Hematopoietic multipotent progenitor cell treated with erythropoietin and hydrocortisone succinate and interleukin-3 and kit ligand, for 6 days (in vitro differentiated cells): ENCODE measurements at places on chromosomes 3 and 15.

DNA sequence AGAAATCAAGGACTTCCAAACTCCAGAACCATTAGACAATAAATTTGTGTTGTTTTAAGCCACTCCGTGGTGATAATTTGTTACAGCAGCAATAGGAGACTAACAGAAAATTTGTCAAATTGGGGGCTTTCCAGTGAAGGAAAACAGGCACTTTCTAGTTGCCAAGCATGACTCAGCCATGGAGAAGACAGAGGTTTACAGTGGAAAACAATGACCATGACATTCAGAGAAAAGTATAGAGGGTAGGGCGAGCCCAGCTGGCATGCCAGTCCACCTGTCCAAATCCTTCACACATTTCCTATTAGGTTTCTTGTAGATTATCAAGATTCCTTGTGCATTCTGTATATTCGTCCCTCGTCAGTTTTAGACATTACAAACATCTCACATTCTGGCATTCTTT lies 24.9 kb downstream of the SLCO2A1 start:
- no peak for DNase-seq

DNA sequence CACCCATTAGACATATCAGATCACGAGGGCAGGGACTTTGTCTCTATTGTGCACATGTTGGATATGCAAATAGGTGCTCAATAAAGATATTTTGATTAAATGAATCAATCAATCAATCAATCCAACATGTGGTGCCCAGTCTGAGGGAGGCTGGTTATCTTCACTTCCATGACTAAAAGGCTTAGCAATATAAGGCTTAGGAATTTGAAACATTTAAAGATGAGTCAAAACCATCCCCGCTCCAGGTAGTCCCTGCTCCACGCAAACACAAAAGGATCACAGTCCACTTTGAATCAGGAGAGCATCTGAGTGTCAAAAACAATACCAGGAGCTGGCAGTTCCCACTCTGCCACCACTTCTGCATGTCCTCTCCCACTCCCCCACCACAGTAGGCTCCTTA lies 25.8 kb upstream of the PRICKLE2 start:
- no peak for DNase-seq

GRCh38 chr3:52102934-52103333 lies 46.6 kb upstream of the DUSP7 start:
- no peak for DNase-seq

- peak; percentile 1 for DNase-seq
Observed at GRCh38 chr15:61367953-61368352, 138.9 kb upstream of the RORA start.

DNA sequence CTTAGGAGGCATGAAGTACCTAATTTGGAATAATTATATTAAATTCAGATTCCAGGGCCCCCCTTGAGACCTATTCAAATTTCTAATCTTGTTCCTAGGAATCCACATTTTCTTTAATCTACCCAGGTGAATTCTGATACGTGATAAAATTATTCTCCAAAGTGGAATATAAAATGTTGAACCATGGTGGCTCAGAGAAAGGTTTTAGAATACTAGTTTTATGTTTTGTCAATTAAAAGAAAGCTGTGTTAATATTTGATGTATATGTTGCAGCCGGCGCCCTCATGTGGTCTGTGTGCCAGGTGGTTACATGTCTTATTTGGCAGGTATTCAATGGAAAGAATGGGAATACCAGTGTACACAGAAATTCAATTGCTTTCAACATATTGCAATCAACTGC lies 321.8 kb downstream of the FEZF2 start:
- peak; percentile 6 for DNase-seq

DNA sequence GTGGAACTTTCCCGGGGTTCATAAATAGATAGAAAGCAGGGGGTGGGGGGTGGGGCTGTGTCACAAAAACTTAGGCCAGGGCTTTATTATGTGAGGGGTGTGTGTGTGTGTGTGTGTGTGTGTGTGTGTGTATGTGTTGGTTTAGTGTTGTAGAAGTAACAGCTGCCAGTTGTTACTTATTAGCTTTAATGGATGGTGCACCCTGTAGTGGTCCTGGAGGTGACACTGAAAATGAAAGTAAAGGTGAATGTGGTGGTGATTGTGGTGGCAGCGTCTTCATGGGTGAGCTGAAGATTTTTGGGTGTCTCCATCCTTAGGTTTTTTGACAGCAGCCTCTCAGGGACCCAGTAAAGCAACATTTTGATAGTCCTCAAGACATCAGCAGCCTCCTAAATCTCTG lies 449.9 kb downstream of the PDCD6IP start:
- no peak for DNase-seq

GRCh38 chr3:191066669-191067068 lies 132.4 kb upstream of the OSTN start:
- DNase-seq = no peak

DNA sequence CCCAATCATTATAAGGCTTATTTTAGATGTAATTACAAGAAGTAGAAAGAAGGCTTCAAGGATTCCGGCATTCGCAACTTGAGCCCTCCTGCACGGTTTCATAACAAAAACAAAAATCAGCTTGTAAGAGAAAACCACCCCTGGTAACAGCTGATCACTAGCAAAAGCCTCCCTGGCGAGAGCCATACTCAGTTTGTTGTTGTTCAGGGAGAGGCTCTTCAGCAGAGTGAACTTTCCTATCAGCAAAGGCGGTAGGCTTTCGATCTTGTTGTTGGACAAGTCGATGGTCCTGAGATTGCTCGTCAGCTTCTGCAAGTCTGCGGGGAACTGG lies 710 bp downstream of the LRRC57 start:
- no peak for DNase-seq

DNA sequence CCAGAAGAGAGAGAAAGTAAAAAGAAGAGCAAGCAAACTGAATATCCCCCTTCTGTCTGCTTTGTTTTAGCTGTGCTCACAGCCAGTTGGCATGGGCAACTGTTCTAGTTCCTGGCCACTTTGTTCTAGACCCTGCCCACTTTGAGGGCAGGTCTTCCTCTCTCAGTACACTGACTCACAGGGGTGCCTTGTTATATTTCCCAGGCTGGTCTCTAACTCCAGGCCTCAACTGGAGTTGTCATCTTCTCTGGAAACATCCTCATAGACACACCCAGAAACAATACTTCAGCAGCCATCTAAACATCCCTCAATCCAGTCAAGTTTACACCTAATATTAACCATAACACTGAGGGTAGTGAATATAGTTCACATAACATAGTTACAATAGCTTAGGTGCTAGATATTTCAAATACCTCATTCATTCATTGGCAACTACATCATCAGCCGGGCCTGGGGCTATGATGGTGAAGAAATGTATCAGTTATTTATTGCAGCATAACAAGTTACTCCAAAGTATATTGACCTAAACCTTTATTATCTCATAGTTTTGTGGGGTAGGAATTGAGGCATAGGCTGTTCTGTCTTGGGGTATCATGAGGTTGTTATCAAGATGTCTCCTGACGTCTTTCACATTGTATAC lies 106.0 kb downstream of the UBE2E2 start:
- no peak for DNase-seq

- no peak for DNase-seq
Observed at GRCh38 chr3:138062626-138063025, 52.7 kb downstream of the CLDN18 start.

DNA sequence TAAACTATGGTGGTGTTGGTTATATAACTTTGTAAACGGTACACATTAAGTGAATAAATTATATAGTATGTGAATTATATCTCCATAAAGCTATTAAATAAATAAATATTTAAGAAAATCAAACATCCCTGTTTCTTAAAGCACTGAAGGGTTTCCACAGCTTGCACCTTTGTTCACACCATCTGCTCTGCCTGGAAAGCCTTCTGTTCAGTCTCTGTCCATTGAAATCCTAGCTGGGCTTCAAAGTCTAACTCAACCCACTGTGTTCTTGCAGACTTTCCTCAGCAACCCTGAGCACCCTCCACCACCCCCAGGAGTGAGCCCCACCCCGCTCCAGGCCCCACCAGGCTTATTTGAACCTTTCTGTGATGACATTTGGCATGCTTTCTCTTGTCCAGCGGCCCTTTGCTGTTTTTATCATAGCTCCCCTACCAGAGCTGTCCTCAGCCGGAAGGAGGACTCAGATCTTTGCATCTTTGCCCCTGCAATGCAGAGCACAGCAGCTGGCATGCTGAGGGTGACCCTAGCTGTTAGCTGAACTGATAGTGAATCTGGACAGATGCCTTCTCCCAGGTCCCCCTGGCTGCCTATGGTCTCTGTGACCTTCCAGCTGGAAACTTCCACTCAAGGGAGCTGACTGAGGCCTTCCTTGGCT lies 105.2 kb downstream of the DAPK2 start:
- no peak for DNase-seq

DNA sequence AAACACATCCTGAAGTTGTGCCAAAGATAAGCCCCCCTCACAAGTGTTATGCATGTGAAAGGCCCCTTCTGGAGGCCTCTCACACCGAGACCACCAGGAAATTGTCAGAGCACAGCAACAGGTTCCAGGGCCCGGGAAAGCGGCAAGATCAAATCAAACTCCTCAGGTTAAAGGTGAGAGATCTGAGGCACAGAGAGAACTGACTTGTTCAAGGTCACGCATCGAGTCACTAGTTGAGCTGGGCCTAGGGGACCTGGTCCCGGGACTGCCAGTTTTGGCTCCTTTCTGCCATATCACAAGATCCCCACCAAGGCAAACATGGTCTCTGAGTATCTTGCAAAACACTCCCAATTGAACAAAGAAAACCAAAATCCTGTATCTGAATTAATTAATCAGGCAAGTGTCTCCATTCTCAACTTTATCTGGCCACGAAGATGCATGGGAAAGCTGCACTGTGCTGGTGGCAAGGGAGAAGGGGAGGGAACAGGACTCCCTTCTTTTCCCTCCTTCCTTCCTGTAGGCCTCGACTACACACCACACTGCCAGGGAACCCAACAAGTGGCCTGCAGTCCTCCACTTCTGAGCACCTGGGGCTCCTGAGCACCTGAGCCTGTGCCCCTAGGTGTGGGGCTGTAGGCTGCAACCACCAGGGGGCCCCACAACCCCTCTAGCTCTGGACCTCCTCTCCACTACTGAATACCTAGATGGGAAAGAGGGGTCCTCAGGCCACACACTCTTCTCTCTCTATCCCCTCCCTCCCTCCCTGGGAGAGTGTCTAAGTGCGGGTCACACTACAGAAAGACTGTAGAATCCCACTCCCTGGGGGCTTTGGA lies 37.3 kb downstream of the ANP32A start:
- DNase-seq = peak; percentile 74

DNA sequence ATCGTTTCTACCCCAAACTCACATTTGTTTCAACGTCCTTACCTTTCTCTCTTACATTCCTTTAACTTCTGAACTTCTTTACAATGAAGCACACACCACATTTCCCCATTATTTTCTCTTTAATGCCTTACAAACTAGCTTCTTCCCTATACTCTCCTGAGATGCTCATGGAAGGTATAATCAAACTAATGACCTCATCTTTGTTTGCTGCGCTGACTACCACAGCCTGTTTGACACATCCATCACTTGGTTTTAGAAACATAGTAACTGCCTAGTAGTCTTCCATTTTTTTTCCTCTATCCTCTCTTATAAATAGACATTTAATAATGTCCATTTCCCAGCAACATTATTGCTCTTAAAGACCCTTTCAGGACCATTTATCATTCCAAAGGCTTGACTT lies 230.5 kb upstream of the LRTM1 start:
- no peak for DNase-seq

DNA sequence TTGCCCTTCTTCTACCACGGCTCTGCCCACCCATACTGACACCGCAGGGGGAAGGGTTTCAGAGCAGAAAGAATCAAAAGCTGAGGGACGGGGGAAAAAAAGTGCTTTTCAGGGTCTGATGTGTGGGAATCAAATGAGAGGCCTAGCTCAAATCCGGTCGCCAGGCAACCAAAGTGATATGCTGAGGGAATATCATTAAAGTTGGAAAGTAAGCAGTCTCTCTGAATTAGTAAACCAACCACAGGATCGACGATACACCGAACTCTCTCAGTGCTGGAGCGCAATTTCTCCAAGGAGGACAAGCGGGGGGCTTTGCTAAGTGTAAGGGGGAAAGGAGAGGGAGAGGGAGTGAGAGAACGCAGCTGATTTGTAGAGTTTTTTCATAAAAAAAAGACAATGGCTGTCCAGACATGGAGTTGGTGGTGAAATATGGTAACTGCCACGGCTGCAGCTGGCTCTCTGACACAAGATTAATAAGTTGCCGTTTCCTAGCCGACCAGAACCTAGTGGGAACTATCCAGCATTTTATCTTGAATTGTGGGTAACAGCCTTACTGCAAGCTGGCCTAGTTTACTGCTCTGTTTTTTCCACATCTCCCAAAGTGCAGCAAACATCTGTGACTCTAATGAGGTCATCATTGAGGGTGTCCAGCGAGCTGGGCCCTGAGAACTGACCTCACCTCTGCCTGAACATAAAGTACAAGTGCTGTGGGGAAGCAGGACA lies 530.2 kb downstream of the SOX2 start:
- peak; percentile 31 for DNase-seq

GRCh38 chr3:115085197-115085865 lies 61.8 kb downstream of the ZBTB20 start:
- DNase-seq = peak; percentile 41

DNA sequence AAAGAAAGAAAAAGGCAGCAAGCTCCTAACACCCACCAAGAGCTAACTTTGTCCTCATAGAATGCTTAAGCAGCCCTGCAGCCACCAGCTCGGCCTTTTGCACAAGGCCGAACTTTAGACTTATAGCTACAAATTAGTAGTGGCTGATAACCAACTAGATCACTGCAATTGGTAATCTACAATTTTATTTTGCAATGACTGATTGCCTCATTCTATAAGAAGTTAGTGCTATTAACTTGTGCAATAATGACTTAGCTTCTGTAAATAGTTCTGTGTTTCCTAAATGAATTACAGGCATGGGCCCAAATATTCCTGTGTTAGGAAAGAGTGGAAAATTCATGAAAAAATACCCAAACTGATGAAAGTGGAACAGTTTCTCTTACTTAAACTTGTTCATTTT lies 284.8 kb upstream of the CFAP20DC start:
- DNase-seq = peak; percentile 7

DNA sequence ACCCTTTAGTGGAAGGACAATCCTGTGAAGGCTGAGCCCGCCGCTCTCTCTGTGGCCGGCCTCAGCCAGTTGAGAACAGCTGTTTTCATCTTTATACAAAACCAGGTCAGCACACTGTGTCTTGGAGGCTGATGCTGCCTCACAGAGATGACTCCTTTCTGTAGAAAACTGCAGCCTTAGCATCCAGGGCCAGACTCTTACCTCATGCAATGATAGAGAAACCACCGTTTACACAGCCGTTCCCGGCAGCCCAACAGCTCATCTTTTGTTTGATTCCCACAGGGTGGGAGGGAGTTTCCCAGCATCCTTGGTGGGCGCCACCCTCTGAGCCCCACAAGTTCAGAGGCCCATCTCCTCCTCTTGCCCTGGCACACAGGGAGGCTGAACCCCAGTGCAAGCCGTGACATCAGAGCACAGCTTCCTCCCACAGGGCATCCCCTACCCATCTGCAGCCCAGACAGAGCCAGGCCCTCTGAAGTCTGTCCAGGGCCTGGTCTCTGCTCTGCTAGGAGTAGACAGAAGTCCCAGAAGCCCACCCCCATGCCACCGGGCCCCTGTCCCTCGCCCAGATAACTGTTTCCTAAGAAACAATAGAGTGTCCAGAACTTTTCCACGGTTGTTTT lies 105.0 kb downstream of the LRRK1 start:
- no peak for DNase-seq

GRCh38 chr3:132254076-132254755 lies 63.0 kb upstream of the ACP3 start:
- DNase-seq = no peak

- DNase-seq = no peak
Observed at GRCh38 chr3:189680723-189681122, 49.5 kb downstream of the TP63 start.

- DNase-seq = no peak
Observed at GRCh38 chr3:70112751-70113150, 113.2 kb downstream of the SAMMSON start.

- no peak for DNase-seq
Observed at GRCh38 chr3:86856711-86857110, 134.2 kb downstream of the VGLL3 start.

GRCh38 chr3:106332884-106333283 lies 464.1 kb upstream of the CBLB start:
- DNase-seq = no peak
